ENCODE measurements at places on chromosomes 16 and 17.

DNA sequence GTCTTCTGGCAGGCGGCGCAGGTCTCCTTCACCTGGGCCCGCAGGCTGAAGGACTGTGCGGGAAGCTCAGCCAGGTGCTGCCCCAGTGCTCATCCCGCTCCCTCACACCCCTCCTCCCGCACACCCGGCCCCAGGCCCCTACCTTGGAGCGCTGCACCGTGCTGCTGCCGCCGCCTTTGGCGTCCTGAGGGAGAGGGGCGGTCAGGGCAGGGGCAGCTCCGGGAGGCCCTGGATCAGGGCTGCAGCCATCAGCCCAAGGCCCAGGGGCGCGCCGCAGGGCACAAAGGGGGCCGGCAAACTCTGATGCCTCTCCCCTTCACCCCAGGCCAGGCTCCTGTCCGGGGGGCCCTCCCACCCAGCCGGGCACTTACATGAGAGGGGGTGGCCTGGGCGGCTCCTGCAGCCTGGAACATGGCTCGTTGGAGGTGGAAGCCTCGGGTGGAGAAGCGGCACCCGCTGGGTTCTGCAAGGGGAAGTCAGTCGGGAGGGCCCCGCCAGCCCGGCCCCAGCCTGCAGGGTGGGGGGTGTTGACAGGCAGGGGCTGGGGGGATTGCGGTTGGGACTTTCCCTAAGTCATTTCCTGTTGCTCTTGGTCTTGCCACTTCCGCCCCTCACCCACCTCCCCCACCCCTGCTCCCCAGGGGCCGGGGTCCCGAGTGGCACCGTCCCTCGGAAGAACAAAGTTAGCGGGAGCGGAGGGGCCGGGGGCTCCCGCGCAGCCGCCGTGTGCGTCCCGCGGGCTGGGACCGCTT lies 863 bp downstream of the LIMD2 start:
- peak; percentile 71 for DNase-seq

- DNase-seq: no peak
These were observed 1.9 kb upstream of the LCMT1 start for GRCh38 chr16:25109643-25110042.

GRCh38 chr17:34894964-34895363 lies 66.3 kb downstream of the CCT6B start:
- DNase-seq: no peak

DNA sequence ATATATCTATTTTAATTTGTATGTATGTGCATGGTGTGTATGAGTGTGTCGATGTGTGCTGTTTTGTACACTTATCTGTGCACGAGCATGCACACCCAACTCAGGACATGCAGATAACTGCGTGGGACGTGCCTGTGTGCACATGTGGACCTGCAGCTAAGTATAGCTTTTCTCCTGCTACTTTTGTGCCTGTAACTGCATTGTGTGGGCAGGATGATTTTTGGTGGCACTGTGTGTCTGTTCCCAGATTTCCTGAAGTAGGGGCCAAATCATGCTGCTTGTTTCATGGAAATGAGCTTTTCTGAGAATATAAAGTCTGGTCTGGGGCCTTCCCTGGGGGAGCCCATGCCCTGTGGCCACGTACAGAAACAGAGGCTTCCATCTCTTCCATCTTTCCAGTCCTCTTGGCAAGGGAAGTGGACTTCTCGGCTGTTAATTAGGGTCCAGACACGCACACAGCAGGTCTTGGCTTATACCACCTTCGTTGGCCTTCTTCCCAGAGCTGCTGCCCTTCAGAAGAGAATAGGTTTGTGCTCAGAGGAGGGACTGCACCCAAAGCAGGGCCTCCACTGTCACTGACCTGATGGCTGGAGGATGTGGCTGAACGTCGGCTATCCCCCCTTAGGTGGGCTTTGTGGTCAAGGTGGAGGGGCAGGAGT lies 30.2 kb downstream of the SPNS3 start:
- no peak for DNase-seq

DNA sequence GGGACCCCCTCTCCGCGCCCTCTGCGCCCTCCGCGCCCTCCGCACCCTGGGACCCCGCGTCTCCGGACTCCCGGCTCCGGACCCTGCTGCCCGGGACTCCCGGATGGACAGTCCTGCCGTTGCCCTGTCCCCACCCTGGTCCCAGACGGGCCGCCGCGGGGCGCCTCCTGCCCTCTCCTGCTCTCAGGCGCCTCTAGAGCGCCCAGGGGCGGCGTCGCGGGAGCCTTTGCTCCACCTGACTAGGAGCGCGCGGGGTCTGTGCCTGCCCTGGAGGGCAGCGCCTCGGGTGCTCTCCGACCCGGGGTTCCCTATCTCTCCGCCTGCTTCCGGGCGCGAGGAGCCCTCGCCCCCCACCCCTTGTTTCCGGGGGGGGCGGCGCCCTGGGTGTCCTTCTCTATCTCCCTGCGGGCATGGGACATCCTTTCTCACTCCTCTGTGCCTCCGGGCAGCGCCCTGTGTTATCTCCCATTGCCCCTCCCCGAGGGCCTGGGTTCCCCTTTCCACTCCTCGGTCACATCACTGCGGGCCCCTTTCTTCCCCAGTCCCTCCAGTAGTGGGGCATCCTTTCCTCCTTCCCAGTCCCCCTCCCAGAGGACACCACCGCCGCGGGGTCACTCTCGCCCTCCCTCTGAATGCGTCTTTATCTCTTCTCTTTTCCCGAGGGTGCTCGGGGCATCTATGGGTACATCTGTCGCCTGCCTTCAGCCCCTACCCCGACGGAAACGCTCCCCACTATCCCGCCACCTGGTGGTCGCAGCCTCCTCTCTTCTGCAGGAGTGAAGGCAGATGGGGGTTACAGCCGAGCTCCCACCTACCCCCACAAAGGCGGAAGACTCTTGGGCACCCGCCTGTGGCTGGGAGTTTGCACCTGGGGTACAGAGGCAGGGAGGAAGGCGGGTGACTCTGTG lies 875 bp downstream of the PRKCB start:
- DNase-seq: no peak

- no peak for DNase-seq
These were observed 4.5 kb upstream of the MNT start for GRCh38 chr17:2405247-2405926.

- DNase-seq: no peak
These were observed 3.9 kb downstream of the GCGR start for GRCh38 chr17:81807839-81808238.

DNA sequence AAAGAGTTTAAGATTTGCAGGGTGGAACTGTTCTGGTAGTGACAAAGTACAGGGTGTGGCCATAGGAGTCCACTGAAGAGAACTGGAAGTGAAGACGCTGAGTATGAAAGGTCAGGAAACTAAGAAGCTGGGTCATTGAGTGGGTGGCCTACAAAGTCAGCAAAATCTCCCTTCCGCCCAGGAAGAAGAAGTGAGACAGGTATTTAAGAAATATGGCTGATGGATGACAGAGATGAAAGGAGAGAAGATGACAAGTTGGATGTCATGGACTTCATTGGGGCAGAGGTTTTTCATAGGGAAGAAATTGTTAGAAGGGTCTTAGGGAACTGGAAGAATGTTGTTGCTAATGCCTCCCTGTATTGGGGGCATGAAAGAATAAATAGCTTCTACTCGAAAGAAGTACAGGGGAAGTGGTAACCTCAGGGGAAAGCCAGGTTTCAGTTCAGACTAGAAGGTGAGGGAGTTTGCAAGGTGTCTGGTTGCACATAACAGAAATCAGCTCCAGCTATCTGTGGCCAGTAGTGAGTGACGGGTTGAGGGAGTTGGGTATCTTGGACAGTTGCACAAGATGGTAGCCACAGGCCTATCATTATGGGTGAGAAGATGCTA lies 33.6 kb upstream of the MED13 start:
- DNase-seq: no peak

DNA sequence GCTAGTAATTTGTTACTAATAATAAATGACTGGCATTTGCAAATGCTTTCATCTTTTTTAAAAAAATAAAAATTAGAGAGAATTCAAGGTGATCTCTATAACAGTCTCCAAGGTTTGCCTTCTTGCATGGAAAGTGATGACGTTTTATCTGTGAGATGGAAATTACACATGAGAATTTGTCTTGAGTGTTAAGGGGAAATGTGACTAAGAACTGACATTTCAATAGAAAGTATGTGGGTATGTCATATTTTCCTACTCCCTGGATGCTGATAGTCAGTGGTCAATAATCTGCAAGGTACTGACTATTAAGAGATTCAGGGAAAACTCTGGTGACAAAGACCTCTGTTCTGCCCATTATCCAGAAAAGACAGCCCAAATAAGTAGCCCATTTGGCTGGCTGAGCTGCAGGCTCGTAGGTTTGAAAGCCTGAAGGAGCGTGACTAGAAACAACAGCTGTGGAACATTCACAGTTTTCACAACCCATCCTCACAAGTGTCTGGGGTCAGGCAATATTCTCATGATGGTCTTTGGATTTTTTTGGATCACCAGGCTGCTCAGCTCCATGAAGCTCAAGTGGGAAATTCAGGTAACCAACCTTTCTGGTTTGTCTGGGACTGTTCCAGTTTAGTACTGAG lies 49.7 kb upstream of the WSCD1 start:
- DNase-seq: no peak

GRCh38 chr16:31143694-31144148 lies 6.1 kb downstream of the PRSS36 start:
- no peak for DNase-seq

DNA sequence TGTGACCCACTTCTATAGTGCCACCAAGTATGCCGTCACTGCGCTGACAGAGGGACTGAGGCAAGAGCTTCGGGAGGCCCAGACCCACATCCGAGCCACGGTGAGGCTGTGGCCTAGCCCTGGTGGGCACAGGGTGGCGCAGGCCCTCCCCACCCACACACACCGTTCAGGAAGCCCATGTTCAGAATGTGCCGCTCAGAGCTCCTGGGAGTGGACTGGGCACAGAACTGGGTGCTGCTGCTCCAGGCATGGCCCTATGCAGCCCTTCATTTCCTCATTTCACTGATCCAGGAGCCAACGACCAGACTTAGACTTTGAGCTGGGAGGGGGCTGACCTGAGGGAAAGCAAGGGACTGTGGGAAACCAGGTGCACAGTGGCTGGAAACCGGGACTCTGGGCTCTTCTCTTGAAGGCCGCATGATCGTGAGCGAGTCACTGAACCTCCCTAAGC lies 2.4 kb upstream of the MRM1 start:
- no peak for DNase-seq

- DNase-seq: peak; percentile 69
These were observed 560 bp downstream of the RAI1 start for GRCh38 chr17:17681744-17682292.

GRCh38 chr16:73572135-73572828 lies 524.4 kb upstream of the ZFHX3 start:
- no peak for DNase-seq

DNA sequence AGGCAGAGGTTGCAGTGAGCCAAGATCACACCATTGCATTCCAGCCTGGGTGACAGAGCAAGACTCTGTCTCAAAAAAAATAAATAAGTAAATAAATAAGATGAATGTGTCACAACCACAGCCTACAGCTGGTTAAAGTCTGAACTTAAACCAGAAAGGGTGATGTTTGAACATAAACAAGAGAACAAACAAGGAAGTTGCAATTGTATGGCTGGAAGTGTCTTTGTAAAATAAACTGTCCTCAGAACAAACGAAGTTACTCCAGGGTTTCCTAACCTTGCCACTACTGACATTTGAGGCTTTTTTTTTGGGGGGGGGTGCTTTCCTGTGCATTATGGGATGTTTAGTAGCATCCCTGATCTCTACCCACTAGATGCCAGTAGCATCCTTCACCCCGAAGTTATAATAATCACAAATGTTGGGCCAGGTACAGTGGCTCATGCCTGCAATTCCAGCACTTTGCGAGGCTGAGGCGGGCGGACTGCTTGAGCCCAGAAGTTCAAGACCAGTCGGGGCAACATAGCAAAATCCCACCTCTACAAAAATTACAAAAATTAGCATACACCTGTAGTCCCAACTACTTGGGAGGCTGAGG lies 119.2 kb downstream of the XYLT1 start:
- no peak for DNase-seq

DNA sequence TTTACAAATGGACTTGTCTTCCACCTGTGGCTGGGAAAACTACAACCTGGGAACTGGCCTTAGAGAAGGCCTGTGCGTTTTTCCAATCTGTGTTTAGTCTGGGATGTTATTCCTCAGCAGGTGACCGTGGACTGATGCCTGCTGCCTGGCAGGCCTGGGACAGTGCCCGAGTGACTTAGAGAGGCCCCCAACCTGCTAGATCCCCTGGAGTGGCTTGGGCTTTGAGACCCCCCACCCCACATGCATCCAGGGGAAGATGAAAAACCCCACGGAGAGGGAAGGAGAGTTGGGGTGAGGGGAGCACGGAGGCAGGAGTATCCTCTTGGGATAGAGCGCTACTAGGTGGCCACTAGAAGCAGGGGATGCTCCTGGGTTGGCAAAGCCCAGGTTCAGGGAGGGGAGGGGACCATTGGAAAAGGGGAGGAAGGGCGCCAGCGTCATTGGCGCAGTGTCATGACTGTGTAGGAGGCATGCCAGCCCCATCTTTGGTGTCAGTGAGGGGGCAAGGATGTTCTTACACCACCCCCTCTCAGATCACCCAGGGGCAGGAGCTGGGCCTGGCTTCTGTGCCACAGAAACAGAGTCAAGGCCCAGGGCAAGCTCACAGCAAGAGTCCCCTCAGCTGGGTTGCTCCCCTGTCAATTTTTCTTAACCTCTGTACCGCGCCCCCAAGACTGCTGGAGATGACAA lies 54.1 kb downstream of the MEAK7 start:
- DNase-seq: no peak

DNA sequence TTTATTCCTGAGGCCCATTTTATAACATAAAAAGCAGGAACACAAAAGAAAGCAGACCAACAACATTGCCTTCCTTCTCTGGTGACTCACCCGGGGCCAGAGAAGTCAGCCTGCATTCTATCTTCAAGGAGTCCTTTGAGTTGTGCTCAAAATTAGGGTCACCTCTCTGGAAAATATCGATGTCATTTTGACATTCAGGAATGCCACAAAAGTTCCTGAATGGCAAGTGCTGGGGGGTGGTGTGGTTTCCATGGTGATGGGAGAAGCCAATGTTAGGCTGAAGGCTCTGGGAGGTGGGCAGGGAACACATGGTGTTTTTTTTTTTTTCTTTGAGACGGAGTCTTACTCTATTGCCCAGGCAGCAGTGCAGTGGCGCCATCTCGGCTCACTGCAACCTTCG lies 159.6 kb downstream of the HAPSTR1 start:
- no peak for DNase-seq

GRCh38 chr17:79188685-79189084 lies 114.1 kb downstream of the ENGASE start:
- DNase-seq: no peak

DNA sequence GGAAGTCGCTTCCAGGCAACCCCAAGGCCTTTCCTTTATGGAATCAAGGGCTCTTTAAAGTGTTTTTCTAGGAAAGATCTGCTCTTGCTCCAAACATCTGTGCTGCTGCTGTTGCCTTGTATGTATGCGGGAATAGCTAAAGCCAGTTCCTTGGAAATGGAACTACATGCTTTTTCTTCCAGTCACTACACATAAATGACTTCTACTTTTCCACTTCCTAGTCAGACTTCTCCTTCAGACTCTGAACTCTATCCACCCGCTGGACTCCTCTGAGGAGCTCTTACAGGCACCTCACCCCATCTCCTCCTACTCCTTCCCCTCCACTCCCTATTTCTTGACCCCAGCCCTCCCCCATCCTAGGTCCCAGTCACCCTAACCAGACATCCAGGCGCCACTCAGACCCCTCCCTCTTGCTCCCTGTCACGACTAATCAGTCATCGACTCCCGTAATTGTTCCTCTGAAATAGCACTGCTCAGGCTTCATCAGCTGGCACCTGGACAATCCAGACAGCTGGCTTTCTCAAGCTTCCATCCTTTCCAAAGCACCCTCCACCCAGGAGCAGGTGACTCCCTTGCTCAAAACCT lies 15.0 kb upstream of the PEMT start:
- DNase-seq: no peak

Data from right forelimb (tissue), 1 donor.